ENCODE measurements at places on chromosomes 6 and 20.

DNA sequence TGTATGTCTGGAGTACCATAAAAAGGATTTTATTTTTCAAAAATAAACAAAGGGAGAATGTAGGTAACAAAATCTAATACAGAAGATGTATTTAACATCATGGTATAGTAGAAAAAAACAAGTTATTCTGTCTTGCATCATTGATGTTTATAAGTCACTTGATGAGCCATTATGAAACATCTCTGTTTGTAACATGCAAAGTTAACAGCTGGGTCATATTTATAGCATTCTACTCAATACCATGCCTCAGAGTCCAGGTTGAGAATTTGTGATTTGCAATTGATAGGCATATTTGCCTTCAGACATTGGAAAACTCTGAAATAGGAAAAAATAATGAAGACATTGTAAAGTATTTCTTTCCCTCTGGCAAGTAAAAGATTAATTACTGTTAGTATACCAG, 52.3 kb upstream of the IL20RA start:
- DNase-seq: no peak

GRCh38 chr6:114131945-114132344, 161.0 kb upstream of the HDAC2 start:
- DNase-seq: no peak

GRCh38 chr6:143673669-143674068, 4.1 kb upstream of the PHACTR2 start:
- no peak for DNase-seq

DNA sequence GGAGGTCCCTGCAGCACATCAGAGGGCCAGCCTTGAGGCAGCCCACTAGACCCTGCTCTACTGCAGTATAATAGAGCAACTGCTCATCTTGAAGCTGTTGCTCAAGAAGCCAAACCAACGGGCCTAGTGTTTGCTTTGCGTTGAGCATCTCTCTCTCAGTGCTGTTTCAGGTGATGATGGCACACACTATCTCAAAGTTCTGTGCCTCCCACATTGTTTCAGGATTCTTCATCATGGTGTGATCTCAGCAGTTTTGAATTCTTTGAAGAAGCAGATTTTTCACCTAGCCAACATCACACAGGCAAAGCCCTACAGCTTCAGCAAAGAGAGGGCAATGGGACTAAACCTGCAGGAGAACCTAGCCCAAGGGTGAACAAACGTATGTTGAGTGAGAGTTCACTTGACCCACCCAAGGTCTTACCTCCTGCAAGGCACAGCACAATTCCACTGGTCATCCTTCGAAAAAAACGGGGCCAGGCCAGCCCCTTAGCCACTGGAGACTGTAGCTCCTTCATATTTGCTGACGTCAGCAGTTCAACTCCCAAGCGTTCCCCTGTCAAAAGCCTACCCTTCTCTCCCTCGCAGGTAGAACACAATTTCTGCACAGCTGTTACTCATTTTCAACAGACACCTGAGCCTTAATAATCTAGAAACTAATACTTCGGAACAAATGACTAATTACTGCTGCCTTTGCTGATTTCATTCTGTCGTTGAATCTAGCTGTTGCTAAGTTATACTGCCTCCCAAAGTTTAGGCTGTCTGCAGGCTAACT, 15.8 kb downstream of the MYB start:
- DNase-seq: no peak

- DNase-seq: no peak
Observed at GRCh38 chr6:98380589-98380988, 453.8 kb upstream of the POU3F2 start.

GRCh38 chr6:168448243-168448855, 7.4 kb downstream of the SMOC2 start:
- DNase-seq: no peak

DNA sequence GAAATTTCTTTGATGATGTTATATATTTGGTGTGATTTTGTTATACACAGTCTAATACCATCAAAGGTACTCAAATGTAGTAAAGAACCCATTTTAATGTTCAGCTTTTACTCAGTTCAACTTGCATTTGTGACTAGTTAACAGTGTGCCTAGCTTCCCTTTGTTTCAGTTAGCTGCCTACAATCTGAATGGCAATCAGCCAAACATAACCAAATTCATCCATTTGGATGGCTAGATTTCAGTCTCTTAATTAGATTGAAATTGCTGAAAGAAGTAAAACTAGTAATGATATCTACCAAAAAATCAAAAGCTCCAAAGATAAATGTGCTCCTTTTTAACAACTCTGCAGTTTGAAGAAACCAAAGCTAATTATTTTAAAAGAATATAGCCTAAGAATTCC, 6.9 kb downstream of the EPHA7 start:
- DNase-seq: no peak

- no peak for DNase-seq
Observed at GRCh38 chr6:92753956-92754355, 665.4 kb downstream of the EPHA7 start.

DNA sequence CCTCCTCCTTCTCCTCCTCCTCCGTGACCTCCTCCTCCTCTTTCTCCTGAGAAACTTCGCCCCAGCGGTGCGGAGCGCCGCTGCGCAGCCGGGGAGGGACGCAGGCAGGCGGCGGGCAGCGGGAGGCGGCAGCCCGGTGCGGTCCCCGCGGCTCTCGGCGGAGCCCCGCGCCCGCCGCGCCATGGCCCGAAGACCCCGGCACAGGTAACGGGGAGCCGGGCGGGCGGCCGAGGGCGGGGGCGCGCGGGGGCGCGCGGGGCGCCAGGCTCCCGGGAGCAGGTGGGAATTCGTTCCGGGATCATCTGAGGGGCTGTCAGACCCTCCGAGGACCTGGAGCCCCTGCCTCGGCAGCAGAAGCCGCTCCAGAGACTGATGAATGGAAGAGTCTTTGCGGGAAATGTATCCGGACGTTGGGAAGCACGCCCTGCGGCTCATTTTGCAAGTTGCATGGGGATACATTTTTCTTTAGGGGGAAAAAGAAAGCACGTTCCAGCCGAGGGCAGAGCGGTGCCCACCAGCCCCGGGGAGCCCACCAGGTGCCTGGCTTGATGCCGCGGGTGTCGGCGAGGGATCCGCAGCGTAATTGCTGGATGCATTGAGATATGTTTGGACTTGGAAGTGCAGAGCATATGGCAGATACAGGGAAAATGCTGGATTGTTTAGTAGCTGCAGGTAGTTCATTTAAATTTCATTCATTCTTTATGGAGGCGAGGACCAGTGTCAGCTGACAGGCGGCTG, 394 bp downstream of the MYB start:
- DNase-seq: no peak

GRCh38 chr20:3751675-3752385, 15.7 kb downstream of the ADISSP start:
- DNase-seq: peak; percentile 68

DNA sequence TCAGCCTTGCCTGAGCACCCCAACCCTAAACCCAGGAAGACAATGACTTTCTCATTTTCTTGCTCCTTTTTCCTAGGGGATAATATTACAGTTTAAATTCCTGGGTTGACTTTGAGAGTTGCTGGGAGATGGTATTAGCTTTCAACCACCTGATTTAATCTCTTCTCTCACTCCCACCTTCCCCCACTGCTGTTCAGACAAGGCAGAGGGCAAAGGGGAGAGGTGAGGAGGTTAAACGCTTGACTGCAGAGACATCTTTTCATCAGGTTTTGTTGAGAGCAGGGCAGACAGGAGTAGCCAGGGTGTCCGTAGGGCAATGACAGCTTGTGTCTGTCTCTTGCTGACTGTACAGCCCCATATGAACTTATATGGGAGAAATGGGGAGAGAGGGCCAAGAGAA, 811.2 kb downstream of the MAFB start:
- no peak for DNase-seq

DNA sequence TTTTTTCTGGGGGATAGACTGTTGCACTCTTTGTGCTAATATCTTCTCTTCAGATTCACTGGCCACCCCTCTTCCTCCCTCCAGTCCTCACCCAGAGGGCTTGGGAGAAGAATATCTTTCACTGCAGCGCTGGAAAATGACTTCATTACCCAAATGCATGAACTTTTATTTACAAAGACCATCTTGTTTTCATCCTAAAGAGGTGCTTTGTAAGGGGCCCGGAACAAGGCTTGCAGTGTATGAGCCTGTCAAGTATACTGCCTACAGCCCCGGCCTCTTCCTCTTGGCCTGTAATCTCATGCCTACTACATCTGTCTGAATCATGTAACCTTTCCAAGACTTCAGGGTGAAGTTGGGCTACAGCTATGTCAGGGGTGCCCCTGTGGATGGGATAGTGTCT, 554 bp upstream of the LAMA4 start:
- DNase-seq: no peak

GRCh38 chr6:35084511-35085203, 56.5 kb downstream of the TCP11 start:
- DNase-seq: no peak

GRCh38 chr20:9161311-9161710, 92.4 kb downstream of the PLCB4 start:
- no peak for DNase-seq

DNA sequence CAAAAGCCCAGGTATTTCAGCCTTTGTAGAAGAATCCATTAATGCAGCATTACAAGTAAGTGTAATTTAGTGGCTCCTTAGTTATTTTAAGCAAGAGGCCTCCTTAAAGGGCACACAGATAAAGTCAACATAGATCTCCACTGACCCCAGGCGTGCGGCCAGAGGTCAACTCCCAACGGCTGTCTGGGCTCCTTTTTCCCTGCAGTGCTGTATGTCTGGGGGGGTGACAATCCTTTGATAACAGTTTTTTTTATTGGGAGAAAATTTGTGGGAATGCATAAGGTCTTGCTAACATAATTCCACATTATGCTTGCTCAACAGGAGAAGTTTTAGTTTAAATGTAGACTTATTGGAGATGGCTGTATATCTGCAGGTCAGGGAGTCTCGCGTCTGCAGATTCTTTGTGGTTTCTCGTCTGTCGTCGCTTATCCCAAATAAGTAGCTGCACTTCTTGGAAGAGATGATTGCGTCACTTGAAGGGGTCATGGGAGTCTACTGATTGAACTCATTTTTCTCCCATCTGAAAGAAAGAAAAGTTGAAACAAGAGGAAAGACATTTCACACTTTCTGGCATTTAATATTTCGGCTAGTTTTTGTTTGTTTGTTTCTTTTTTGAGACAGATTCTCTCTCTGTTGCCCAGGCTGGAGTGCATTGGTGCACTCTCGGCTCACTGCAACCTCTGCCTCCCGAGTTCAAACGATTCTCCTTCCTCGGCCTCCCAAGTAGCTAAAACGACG, 151.7 kb upstream of the AKAP12 start:
- DNase-seq: no peak

DNA sequence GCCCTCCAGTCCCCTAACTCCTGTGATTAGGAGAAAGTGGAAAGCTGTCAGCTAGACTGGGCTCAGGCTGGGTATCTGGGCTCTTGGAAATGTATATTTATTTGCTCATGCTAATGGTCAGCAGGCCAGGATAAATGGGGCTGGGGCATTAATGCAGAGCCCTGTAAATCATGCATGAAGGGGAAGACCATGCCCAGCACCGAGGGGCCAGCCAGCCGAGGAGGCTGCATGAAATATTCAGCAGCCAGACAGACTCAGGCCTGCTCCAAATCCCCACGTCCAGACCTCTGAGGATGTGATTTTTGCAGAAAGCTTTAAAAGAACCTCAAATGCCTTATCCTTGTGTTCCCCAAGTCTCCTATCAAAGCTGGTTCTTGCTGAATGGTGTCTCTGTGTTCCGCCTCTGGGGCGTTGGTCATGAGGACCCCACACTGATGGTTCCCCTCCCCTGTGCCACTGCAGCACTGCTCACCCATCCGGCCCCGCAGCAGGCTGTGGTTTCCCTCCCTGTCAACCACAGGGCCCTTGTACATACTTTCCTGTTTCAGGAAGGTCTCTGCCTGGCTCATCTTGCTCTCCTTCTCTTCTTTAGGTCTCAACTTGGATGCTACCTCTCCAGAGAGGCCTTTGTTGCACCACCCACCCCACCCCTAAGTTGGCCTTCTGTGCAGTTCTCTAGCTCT, 358.4 kb downstream of the CDH26 start:
- no peak for DNase-seq

GRCh38 chr6:3776881-3777507, 25.5 kb upstream of the PXDC1 start:
- DNase-seq: no peak

DNA sequence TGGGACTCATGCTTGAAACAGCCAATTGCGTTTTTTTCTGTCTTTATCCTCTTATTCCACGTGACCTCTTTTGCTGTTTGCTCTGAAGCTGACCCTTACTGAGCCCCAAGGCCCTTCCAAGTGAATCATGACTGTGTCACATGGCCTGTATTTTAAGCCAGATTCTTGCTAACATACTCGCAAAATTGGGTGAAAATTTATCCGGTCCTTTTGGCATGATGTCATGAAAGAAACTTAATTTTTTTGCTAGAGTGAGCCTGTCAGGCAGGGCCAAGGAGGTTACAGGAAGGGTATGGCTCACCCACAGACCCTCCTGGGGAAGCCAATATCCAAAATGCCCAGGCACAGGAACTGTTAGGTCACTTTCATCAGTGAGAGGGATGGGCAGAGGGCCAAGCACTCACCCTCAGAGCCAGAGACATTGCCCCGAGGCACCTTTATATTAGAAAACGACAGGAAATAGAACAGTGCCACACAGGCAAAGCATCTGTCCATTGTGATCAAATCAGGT, 296.7 kb downstream of the CDH26 start:
- no peak for DNase-seq

DNA sequence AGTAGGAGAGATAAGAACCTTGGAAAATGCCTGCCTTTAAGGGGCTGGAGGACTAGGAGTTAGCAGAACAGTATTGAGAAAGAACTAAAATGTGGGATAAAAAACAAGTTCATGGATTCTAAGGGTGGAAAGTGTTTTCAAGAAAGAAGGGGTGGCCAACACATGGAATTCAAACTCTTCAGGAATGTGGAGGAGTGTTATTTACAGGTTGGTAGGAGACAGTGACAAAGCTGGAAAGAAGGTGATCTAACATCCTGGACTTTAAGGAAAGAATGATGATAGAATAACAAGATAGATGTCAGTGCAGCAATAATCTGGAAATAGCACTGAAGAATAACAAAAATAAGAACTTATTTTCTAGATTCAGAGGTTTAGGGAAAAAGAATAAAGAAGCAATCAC, 54.0 kb upstream of the TNFRSF21 start:
- DNase-seq: no peak

- DNase-seq: no peak
Observed at GRCh38 chr6:43972913-43973300, 154.3 kb downstream of the MRPL14 start.

DNA sequence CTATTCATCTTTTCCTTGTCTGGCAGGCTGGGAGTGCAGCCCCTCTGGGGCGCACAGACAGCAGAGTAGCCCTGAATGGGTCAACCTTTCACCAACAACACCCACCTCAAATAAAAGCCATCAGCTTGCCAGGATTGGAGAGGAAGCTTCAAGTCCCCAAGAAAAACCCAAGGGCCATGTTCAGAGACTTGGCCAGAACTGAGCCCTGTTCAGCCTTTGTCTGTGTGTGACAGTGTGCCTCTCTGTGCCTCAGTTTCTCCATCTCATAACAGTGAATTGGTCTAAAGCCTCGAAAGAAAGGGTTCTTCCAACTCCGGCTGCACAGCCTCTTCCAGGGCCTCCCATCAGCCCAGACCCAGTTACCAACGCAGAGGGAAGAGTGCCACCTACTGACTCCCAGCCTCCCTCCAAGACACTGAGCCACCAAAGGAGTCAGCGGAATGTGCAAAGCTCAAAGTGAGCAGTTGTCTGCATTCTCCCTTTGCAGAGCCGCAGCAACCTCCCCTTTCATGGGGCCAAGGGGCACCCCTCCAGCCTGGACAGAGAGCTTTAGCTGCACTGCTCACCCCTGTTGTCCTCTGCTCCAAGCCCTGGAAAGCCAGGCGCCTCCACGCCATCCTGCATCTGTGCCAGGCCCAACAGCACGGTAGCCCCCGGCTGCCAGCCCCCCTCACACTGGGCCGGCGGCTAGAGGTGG, 82.7 kb upstream of the TOP1 start:
- peak; percentile 24 for DNase-seq
